Activated T-helper 1 cell treated with anti-CD3 and anti-CD28 coated beads, Interleukin-2, amount 50 U/mL, for 16 hours (primary cell): ENCODE measurements at places on chromosomes 7 and 10.

- DNase-seq, result no peak
Measured at GRCh38 chr10:31754803-31755624, 173.6 kb downstream of the ARHGAP12 start.

DNA sequence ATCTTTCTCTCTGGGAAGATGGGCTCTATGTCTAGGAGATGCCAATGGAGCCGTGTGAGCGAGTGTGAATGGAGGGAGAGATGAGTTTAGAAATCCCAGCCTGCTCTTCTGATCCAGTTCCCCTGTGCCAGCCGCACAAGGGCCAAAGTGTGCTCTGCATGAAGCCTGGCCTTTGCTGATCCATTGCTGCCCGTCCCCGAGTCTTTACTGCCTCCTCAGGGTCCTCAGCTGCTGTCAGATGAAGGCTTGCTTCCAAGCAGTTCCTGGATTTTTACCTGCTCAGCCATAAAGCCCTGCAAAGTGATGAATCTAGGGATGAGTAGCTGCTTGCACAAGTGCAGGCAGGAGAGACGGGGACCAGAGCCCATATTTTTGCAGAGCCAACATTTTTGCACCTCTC, 115.9 kb downstream of the ZMIZ1 start:
- DNase-seq, result no peak

GRCh38 chr7:95804052-95804451, 31.7 kb downstream of the DYNC1I1 start:
- no peak for DNase-seq

DNA sequence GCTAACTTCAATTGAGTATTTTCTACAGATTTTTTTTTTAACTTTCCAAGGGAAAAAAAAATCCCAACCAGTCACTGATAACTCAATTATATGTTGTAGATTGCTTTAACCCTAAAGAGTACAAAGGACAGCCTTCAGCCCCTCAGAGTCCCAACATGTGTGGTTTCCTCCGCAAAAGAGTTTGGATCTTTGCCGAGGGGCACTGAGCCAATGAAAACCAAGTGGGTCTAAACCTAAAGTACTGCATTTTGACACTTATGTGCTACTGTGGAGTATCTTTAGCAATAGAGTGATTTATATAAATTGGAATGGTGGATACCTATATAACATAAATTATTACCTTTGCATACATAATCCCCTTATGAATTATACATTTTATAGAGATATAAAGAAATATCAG, 91.5 kb downstream of the SEMA3D start:
- no peak for DNase-seq

GRCh38 chr7:48049850-48050249, 14.5 kb downstream of the C7orf57 start:
- DNase-seq, result no peak

GRCh38 chr7:107089627-107090026, 45.1 kb downstream of the PRKAR2B start:
- no peak for DNase-seq

- DNase-seq, result no peak
Measured at GRCh38 chr7:23191022-23191421, 9.2 kb downstream of the NUP42 start.

GRCh38 chr7:93011351-93012294, 106.2 kb downstream of the SAMD9 start:
- no peak for DNase-seq

DNA sequence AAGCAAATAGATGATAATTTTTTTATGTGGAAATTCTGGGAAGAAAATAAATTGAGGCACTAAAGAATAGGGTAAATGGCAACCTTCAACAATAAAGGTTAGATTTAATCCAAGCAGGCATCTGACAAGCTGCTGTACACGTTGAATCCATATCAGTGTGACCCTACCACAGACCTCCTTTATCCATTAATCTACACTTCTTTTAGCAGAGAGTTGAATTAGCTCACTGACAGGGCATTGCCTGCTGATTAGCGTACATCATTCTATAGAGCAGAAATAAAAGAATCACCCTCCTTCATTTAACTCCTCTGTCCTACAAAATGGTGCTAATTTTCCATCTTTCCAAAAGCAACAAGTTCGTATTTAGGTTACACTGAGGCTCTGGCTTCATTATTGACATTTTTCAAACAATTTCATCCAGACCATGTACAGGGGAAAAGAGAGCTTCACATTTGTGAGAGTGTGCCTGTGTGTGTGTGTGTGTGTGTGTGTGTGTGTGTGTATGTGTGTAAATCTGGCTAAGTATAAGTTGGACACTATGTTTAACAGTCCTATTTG, 356.0 kb downstream of the TFEC start:
- DNase-seq, result no peak

GRCh38 chr7:63899691-63900393, 98.8 kb upstream of the ZNF722 start:
- DNase-seq, result peak; percentile 52

DNA sequence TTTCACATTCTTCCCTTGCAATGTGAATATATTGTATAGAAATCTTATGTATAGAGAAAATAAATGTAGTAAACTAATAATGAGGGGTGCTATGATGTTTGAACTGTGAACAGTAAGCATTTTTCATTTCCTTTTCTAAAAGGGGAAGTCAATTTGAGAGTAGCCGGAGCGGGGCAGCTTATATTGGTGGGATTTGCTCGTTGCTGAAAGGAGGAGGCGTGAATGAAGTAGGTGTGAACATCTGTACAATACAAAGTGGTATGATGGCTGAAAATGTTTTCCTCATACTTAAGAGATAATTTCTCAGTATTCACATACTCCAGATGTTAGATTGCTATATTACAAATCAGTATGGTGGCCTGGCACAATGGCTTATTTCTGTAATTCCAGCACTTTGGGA, 87.1 kb downstream of the SRI start:
- DNase-seq, result no peak
